ENCODE measurements at places on chromosomes 16 and 17.

DNA sequence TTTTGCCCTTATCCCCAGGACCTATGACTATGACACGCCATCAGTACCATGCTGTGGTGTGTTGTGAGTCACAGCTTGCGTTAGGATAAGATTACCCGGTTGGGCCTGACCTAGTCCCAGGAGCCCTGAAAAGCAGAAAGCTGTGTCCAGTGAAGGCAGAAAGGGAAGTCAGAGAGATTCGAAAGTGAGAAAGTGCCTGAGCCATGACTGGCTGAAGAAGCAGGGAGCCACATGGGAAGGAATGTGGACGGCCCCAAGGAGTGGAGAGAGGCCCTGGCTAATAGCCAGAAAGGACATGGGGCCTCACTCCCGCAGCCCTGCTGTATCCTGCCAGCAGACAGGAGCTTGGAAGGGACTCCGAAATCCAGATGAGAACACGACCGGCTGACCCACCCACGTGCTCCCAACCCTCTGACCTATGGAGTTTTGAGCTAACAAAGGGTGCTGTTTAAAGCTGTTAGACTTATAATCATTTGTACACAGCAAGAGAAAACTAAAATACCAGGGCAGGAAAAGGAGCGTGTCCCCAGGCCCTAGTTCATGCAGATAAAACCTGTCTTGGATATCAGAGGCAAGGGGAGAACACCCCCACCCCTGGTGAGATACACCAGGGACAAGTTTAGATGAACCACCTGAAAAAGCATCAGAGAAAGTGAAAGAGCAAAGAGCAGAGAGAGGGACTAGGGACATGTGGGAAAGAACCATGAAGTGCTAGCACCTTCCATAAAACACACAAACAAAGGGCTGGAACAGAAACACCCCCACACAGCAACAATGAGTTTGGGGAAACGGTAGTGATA lies 115.3 kb downstream of the SLC39A11 start:
- no peak for DNase-seq

DNA sequence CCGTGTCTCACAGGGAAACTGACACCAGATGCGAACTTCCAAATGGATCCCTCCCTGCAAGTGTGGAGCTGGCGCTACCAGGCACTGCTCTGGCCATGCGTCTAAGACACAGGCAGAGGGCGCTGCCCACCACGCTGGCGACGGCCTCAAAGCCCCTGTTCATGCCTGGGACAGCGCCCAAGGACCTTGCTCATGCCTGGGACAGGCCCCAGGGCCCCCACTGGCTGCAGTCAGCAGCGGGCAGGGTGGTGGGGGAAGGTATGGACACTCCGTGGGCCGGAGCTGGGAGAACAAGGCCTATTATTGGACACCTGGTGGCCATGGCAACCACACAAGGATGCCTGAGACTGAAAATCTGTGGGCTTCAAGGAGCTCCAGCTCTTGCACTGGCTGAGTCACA lies 8.8 kb downstream of the ZG16B start:
- peak; percentile 62 for DNase-seq

DNA sequence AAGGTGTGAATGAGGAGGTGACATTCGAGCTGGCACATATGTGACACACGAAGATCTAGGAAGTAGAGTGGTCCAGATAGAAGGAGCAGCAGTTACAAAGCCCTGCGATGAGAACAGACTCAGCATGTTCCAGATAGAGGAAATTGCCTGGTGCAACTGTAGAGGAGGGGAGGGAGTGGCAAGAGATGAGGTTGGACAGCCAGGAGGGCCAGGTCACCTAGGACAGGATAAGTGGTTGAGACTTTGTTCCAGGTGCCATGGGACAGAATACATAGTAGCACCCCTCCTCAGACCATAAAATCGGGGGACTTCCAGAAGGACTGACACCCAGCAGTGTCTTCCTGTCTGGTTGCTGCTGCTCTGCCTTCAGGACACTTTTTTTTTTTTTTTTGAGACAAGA lies 11.0 kb upstream of the CENPT start:
- DNase-seq, result no peak

DNA sequence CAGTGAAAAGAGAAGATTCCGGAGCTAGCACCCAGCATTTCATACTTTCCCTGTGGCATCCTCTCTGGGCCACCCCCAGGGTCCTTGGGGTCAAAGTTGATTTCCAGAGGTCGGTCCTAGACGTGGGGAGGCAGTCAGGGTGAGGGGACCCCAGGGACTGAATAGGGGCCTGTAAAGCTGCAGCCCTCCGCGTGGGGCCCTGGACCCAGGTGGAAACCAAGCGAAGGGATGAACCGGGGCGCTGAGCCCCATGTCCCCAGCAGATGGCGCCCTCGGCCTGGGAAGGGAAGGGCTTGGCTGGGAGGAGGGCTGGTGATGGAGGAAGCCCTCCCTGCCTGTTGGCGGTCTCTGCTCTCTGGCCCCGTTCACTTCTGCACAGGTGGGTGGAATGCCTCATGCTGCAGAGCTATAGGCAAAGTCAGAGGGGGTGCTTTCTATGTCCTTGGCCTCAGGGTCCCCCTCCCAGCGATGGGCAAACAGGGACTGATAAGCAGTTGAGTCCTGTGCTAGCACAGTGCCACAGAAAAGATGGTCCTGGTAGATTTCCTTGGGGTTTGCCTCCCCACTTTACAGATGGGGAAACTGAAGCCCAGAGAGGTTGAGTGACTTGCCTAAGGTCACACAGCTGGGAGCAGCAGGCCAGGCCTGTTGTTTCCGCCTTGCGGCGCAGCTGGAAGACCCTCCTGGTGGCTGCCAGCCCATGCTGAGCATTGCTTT lies 163.4 kb upstream of the CIBAR2 start:
- peak; percentile 70 for DNase-seq

DNA sequence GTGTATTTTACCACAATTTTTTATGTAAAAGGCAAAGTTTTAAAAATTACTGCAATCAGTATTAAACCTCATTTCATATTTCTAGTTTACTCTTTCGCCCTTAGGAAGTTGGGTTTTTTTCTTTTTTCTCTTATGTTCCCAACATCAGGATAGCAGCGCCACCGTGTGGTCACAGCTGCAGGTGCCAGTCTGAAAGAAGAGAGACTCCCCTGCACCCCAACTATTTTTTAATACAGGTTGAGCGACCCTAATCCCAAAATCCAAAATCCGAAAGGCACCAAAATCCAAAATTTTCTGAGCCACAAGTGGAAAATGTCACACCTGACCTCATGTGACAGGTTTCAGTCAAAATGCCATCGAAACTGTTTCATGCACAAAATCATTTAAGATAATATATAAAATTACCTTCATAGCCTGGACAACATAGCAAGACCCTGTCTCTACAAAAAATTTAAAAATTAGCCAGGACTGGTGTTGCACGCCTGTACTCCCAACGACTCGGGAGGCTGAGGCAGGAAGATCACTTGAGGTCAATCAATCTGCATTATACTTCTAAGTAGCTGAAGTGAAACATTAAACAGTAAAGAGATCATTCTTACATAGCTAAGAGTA lies 21.8 kb upstream of the ASGR2 start:
- peak; percentile 81 for DNase-seq

GRCh38 chr17:72587773-72588511 lies 467.1 kb downstream of the SOX9 start:
- DNase-seq, result no peak

DNA sequence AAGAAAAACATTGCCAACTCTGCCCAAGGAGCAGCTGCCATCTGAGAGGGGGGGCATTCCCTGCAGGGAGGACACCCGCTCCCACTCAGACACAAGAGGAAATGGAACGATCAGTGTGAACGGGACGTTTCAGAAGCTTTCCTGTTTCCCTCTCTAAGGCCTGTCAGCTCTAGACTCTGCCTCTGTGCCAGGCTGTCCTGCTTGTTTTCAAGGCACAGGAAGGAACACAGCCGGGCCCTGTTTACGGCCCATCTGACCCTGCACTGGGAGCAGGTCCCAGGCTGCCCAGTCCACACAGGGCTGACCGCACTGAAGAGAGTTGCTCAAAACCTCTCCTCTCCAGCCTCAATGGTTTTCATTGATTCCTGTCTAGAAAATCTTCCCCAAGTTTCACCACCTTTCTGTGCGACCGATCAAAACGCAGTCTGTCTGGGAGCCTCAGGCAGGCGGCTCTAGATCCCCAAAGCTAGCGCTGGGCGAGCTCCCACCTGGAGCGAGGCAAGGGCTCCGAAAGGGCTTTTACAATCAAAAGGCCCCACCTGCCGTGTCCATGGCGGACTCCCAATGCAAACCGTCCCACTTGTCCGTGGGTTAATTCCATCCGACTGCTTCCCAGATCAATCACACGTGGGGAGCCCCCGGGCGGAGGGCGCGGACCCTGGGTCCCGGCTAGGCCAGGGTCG lies 1.5 kb downstream of the PIEZO1 start:
- no peak for DNase-seq

GRCh38 chr16:24950275-24950674 lies 64.9 kb downstream of the ARHGAP17 start:
- DNase-seq, result no peak

GRCh38 chr16:86297866-86298757 lies 212.2 kb upstream of the FOXF1 start:
- no peak for DNase-seq

DNA sequence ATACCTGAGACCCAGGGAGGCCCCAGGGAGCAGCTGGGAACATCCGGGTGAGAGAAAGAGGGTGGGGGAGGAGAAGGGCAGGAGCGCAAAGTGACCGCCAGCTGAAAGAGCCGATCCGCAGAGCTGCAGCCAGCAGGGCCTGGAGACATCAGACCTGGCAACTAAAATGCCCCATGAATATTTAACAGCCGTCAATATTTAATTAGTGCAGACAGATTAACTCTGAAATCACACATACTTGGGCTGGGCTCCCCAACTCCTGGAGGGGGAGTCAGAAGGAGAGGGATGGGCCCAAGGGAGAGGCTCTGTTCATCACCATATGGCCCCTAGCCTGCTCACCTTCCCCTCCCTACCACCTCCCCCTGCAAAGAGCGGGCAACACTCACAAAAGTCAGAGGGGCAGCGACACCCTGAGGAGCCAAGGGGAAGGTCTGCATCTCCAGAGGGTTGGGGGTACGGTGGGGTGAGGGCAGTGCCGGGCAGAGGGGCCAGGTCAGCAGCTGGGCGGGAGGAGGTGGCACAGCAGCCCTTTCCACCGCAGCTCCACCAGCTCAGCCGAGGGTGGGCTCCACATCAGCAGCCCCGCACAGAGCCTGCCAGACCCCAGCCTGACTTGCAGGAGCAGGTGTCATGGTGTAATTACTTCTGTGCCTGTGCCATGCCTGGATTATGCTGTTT lies 61.9 kb upstream of the CCL1 start:
- DNase-seq, result no peak

GRCh38 chr17:29143894-29144293 lies 36.3 kb downstream of the MYO18A start:
- no peak for DNase-seq

GRCh38 chr17:9472541-9472940 lies 103.1 kb downstream of the STX8 start:
- DNase-seq, result no peak

DNA sequence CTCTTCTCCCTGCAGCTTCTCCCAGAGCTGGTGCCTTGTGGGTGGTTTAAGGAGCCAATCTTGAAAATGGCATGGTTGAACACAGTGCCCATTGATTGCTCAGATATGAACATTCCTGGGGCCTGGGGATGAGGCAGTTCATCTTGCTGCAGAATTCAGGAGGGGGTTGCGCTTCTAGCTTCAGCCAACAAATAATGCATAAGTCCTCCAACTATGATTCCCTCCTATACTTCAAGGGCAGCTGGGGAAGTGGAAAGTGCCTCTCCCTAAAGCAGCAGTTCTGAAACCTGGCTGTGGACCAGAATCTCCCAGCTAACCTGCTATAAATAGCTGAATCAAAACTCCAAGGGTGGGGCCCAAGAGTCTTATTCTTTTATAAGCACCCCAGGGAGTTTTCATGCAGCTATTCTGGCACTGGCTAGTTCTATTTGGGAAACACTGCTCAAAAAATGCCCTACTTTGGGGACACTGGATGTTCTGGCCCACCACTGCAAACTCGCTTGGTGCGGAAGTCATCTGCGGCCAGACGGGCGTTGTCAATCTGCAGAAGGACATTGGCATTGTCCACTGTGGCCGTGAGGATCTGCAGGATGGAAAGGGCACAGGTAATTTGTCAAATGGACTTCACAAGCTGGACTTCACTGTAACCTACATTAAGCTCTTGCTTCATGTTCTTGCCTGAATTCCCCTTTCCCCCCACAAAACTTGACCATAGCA lies 130.3 kb downstream of the CCDC144A start:
- no peak for DNase-seq

DNA sequence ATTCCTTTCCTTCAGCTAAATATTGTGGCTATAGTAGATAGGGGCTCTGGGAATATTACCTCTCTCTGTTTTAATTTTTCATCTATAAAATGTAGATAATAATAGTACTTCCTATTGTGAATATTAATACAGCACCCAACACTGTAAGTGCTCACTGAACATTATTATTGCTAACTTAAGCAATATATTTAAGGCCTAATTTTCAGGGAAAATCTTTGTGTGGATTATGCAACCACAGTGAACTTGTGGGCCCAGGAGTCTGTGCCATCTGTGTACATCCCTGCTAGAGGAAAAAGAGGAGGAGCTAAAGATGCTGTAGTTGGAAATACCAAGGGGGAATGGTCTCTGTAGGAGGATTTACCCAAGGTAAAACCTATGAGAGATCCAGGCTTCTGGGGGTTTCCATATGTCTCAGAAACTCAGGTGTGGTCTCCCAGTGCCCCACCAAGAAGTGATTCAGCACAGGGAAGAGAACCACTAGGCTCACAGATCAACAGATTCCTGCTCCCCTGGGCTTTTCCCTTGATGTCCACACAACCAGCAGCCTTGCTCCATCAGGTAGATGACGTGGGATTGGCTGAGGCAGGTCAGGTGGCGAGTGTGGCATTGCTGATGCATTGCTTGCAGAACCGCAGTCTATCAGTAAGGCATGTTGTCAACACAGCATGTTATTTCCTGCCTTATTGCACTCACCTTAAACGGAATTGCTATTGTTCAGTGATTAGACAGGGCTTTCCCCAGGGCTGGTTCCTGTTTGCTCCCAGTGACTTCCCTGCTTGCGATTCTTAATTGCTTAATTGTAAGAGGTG lies 1.6 kb upstream of the N4BP1 start:
- DNase-seq, result peak; percentile 71

DNA sequence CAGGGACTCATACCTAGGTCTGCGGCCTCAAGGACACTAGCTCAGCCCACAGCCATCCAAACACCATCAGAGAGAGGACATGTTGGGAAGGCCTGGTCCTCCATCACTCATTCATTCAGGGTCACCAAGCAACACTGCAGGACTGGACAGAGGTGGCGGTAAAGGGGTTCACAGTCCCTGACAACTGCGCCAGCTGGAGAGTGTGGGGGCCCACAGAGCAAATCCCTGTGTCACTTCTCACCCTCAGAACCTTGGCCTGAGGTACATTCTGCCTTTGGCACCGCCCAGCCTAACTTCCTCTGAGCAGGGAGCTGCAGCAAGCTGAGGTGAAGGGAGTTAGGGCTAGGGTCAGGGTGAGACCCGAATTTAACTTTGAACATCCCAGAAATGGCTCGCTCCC lies 106.5 kb downstream of the COPRS start:
- no peak for DNase-seq

GRCh38 chr17:33972763-33973162 lies 282.3 kb upstream of the CCL2 start:
- DNase-seq, result no peak

GRCh38 chr17:82418001-82418986 lies at the start of the genes HEXD and OGFOD3:
HEXD (plus strand) TSS chr17:82418347; CDS start chr17:82419800, 1,453 bp downstream.
OGFOD3 (minus strand) TSS chr17:82418586; CDS start chr17:82418485, 101 bp downstream.
- peak; percentile 84 for DNase-seq

Measured in activated CD8-positive, alpha-beta memory T cell treated with anti-CD3 and anti-CD28 coated beads, Interleukin-2, amount 50 U/mL, for 4 hours (primary cell).